ENCODE measurements at places on chromosomes 11 and 22.
A peak's percentile ranks its signal among the peaks of the same experiment; 100 is the strongest.

DNA sequence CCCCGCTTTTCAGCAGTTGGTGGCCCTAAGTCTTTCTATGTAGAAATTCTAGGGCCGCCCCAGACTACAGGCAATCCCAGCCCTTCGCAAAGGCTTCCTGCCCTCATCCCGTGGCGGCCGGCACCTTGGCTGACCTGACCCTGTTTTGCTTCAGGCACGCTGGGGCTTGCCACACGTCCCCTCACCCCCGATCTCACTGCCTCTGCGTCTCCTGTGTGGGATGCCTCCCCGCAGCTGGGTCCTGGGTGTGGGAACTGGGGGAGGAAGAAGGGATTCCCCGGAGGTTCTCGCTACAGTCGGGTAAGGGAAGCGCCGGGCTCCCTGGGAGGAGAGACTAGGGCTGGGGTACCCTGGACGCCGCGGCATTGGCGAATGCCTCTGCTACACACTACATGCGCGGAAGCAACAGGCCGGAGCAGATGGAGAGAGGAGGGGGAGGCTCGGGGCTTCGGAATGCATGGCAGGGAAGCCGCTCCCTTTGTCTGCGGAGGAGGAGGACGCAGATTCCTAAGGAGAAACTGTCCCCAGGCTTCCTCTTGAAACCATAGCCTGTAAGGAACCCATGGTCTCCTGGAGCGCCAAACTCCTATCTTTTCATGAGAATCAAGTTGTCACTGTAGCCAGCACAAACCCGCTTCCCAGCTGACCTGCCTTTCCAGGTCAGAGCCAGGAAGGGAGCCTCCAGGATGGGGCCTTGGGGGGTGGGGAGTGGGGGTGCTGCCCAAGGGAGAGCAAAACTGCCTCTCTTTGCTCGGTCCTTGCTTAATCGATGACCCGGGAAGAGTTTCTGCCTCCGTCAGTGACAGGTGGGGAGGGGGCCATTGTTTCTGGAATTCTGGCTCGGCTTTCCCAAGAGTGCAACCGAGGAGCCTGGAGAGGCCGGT lies 1.4 kb downstream of the DTX4 start:
- no peak for DNase-seq

DNA sequence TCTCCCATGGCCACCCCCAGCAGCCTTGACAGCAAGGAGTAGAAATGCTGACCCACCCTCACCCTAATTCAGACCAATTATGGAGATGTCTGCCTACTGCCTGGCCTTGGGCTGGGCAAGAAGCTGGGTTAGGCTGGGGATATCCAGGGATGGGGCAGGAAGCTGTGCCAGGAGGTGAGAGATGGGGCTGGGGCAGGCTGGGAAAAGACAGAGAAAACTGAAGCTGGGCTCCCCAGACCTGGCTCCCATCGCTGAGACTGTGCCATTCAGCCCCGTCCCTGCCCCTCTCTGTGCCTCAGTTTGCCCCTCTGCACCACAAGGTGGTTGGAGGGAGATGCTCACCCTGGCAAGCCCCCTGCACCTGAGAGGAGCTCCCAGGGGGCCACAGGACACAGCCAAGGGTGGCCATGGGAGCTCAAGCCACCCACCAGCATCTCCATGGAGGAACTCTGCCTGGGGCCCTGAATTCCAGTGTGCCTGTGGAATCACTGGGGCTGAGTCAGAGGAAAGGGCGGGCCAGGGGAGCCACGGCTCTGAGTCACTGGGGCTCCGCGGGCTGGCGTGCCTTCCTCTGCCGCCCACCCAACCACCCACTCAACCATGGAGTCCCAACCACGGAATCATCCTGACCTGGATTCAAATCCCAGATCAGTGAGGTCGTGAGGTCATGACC lies 6.0 kb upstream of the CARD10 start:
- peak; percentile 37 for DNase-seq

DNA sequence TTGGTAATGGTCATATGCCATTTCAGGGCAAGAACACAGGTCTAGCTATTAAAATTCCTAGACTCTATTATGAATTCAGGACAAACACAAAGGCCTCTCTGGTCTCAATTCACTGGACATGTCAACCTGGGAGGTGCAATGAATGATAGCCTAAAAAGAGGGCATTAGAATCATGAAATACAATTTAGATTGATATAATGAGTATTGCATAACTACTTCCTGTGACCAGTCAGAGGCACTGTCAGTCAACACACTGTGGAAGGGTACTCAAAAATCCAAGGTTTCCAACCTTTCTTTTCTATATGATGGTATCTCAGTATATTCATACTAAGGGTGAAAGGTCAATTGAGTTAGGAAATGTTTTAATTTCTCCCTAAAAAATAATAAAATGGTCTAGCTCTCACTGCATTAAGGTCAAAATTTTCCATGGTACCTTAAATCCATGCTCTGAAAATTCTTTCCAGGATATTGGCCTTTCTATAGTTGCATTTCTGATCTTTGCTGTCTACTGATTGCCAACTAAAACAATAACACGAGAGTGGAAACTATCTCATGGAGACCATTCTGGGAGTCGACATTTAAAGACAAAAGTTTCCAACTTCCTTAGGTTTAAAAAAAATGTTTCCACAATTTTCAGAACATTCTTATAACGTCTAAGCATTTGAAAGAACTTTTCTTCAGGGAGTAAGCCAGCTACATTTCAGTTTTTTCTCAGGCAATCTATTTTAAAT lies 81.7 kb upstream of the APOA1 start:
- no peak for DNase-seq

GRCh38 chr11:33178443-33179180 lies 17.3 kb upstream of the CSTF3 start:
- peak; percentile 34 for DNase-seq

GRCh38 chr11:33310720-33311500 lies 53.7 kb downstream of the HIPK3 start:
- DNase-seq, result no peak

DNA sequence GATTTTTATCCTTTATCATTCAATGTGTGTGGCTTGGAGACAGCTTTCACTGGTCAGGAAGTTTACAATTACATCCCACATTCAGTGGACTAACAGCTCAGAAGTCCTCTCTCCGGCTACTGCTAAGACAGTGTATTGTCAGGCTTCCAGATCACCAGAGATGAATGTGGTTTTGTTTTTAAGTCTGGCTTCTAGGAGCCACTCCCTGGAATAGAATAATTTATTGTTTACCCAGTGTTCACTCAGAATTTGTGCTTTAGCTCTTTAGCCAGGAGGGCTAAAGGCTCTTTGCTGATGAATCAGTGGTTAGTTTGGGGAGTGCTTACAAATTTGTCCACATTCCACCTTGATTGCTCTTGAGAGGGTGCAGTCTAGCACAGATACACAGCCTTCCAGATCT lies 26.5 kb downstream of the TRIM77 start:
- no peak for DNase-seq

DNA sequence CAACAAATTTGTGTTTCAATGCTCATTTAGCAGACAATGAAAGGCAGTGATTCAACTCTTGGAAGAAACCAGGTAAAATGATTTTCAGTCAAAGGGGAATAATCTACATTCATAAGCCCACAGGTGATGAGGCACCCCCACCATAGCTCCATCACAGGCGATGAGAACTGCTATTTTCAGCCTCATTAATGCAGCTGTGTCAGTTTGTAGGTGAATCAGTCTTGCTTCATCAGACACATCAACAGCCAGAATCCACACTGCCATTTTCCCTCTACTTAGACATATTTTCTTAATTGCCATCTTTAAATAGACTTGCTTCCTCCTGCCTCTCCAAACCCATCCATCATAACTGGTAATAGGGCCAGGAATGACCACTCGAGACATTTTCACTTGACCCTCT lies 701.0 kb downstream of the OPCML start:
- no peak for DNase-seq

- DNase-seq, result no peak
Observed at GRCh38 chr11:81644239-81644840, 1089.3 kb downstream of the FAM181B start.

DNA sequence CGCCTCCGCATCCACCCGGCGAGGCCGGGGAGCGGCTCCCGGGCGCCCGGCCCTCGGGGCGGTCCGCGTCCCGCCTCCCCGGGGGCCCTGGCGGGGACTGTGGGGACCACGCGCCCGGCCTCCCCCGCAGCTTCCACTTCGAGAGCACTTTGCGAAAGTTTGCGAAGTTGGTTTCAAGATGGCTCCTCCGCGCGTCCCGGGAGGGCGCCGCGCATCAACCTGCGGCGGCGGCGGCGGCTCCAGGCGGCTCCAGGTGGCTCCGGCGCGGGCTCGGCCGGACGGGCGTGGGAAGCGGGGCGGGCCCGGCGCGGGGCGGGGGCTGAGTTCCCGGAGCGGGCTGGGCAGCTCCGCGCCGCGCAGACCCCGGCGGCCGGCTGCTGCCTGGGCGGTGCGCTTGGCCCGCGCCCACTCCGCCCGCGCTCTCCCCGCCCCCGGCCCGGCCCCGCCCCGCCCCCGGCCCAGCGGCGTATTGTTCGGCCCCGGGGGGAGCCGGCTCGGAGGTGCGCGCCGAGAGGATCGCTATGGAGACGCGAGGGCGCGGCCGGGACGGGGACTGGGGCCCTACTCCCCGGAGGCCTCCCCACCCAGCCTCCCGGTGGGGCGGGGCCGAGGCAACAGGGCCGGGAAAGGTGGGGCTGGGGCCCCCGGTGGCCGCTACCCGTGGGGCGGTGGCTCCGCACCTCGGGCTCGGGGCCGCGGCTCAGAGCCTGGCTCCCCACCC lies at the start of gene CELSR1:
CELSR1 (minus strand) TSS at position 396 of the 721 bp plus-strand sequence. CDS start 450 bp downstream, outside the sequence.
- DNase-seq, result no peak

GRCh38 chr11:79439886-79440570 lies 802 bp downstream of the TENM4 start:
- no peak for DNase-seq

DNA sequence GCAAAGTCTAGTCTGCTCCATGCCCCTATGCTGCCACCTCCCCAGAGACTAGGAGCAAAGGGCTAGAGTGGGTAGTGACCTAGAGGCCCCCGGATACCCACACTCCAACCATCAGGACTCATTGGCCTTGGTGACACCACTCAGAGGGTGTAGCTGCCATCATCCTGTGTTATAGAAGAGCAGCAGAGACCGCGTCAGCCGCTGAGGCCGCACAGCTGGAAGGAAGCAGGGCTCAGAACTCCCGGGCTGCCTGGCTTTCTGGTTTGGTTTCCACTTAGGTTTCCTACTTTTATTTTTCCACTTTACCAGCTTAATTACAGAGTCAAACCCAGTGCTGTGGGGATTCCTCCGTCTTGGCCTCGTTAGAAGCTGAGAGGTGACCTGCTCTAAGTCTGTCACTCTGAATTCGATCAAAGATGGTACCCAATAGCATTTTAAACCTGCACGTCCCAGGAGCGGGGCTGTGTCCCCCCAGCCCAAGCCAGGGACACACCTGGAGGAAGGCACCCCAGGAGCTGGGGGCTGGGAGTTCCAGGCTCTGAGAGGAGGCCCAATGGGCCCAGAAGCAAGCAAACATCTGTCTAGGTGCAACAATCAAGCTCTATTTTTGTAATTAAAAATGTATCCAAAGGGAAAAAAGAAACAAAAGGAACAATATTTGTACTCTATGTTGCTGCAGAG lies 2.1 kb upstream of the CDKN1C start:
- no peak for DNase-seq

DNA sequence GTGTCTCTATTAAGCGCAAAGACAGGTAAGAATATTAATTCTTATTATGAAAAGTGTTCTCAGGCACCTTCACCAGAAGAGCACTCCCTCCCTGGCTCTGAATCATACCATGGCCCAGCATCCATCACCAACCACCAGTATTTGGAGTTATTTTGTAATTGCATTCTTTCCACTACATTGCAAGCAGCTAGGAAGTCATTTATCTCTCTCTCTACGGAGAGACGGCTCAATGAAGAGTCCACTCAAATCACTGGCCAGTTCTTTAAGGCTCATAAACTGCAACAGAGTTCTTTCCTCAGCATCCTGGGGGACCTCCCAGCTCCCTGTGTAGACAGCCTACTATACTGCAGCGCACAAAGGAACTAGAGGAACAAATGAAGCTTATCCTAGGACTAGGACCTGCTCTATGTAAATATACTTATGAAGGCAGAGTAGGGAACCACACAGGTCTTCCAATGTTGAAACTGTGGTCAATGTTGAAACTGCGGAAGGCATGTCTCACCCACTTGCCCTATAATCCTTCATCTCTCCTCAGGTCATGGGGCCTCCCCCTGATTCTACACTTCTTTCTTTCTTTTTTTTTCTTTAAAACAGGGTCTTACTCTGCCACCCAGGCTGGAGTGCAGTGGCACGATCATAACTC lies 63.4 kb downstream of the AAMDC start:
- DNase-seq, result peak; percentile 65

DNA sequence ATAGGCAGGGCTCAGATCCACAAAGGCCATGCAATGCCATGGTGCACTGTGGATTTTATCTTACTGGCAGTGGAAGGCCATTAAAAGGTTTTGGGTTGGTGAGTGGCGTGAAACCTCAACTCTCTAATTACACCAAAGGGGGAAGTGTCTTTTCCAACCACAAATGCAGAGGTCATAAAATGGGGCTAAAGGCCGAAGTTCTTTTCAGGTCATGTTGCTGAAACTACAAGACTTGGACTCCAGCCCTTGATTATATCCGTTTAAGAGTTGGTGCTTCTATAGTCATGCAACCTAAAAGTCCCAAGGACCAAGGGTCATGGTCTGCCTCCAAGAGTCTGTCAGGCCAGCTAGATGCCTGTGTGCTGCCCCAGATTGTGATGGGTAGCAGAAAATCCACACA lies 434.3 kb downstream of the RAB38 start:
- DNase-seq, result no peak

- DNase-seq, result no peak
Observed at GRCh38 chr22:25404556-25404927, 159.9 kb upstream of the GRK3 start.

- DNase-seq, result no peak
Observed at GRCh38 chr22:43487311-43488030, 75.7 kb downstream of the MPPED1 start.

DNA sequence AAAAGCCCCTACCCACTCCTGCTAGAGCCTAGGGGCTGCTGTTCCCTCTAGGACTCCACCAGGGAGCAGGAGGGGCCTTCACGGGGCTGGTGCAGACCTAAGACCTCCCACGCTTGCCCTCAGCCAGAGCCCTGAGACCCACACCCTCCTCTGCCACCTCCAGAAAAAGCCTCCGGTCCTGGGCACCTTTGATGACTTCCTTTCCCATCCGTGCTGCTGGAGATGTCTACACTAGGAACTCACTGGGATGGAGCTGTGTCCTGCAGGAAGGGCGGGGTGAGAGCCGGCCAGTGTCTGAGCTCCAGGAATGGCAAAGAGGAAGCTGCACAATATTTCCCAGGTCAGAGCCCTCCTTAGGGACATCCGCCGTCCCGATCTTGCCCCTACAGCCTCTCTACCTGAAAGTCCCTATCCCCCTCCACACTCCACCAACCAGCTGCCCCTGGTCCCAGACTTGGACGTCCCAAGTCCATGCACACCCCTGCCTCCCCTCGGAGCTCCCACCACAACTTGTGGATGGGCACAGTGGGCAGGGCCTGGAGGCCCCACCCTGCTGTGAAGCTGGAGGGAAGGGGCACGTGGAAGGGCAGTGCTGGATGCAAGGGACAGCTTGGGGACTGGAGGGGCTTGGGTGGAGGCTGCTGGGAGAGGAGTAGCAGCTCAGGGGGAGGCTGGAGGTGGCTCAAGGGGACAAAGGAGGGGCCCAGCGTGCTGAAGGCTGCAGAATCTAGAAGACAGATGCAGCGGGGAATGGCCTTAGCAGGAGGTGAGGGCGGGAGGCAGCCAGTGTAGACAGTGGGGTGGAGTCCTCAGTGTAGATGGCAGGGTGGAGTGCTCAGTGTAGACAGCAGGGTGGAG lies 13.5 kb upstream of the LRP5 start:
- no peak for DNase-seq

Data from AG04449 (cell line).